NCI-H510A treated with DMSO at 0.1 percent for 48 hours (cell line): ENCODE measurements at places on chromosomes 1 and 21.

- no peak for DNase-seq
Measured at GRCh38 chr1:33273961-33274371, 17.7 kb downstream of the ZNF362 start.

DNA sequence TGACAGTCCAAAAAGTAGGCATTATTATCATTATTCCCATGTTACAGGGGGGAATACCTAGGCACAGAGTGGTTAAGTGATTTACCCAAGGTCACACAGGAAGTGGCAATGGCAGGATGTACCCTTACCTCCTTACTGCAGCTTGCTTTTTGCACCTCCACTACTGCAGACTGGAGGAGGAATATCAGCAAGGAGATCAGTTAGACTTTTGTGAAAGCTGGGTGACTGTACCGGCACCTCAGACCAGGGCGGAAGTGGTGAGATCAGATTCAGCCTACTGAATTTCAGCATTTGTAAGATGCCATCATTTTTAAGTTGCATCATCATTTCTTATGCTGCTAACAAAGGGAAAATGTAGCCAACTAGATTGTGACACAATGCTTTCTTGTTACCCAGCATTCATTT lies 4.5 kb downstream of the ADARB1 start:
- no peak for DNase-seq

GRCh38 chr1:157162345-157162744 lies 24.1 kb upstream of the ETV3 start:
- DNase-seq, result no peak

DNA sequence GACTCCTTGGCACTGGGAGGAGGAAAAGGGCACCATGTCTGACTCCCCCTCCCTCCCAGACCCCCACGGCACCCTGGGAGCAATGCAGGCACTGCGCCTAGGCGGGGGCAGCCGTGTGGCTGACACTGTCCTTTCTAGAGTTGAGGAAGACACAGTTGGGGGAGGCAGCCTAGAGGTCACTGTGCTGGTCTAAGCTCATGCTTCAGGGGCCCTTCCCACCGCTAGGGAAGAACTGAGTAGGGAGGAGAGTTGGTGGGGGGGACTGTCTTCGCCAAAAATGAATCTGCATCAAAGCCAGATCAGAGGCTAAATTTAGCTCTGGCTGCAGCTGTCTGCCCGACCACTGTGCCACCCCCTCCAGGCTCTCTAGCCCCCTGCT lies 3.4 kb downstream of the SEMA6C start:
- DNase-seq, result no peak

- DNase-seq, result no peak
Measured at GRCh38 chr1:19452221-19452663, 33.1 kb downstream of the CAPZB start.

- DNase-seq, result no peak
Measured at GRCh38 chr1:175380521-175381300, 188.1 kb upstream of the KIAA0040 start.

DNA sequence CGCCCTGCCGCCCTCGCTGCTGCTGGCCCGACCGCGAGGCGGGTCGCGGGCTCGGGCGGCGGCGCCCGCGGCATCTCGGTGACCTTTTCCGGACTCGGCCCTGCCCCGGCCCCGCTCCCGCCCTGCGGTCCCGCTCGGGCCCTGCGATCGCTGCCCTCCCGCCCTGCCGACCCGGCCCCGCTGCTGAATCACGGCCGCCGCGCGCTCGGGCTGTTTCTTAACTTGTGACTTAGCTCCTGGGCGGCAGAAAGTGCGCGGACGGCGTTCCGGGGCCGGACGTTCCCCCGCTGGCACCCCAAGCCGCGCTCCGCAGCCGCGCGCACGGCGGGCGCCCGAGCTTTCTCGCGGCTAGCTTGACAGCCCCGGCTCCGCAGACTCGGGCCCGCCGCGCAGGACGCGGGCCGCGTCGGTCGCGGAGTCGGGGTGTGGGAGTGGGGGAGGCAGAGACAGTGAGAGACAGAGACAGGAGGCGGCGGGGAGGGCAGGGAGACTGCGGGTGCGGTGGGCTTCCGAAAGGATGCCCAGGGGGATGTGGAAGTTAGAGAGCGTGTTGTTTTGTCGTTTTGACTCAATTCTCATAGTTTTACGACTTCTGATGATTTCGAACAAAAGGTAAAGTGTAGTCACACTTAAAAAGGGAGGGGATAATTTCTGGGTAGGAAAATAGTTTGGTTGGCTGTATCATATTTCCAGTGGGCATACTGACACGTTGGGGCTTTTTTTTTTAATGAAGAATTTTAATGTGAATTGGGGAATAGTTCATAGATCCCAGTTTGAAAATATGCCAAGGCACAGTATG lies 49.8 kb downstream of the PRDM2 start:
- DNase-seq, result peak; percentile 78

DNA sequence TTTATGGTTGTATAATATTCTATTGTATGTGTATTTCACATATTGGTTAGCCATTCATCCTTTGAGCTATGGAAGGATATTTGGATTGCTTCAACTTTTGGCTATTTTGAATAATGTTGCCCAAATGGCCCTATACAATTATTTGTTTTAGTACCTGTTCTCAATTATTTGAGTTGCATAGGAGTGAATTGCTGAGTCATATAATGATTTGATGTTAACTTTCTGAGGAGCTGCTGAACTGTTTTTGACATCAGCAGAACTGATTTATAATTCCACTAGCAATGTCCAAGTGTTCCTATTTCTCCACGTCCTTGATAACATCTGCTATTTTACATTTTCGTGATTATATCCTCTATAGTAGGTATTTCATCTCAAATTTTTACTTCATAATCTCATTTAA lies 839.9 kb downstream of the KCNT2 start:
- DNase-seq, result no peak

DNA sequence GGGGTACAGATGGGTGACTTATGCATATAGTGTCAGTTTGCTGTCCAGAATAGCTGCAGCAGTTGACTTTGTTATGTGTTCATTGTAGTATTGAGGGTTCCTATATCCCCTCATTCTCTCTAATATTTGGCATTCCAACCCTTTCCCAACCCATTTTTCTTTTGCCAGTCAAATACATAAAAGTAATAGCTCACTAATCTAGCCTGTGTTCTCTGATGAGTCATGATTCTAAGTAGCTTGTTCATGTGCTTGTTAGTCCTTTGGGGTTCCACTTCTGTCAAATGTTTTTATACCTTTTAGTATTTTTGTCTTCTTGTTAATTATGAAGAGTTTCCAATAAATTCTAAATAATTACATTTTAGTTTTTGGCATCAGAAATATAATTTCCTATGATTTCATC lies 99.2 kb upstream of the MROH9 start:
- no peak for DNase-seq

GRCh38 chr1:203539831-203540546 lies 46.0 kb downstream of the OPTC start:
- peak; percentile 3 for DNase-seq

GRCh38 chr1:4711416-4712275 lies 57.2 kb downstream of the AJAP1 start:
- no peak for DNase-seq

- DNase-seq, result no peak
Measured at GRCh38 chr1:54984131-54984842, 3.9 kb downstream of the TMEM61 start.

DNA sequence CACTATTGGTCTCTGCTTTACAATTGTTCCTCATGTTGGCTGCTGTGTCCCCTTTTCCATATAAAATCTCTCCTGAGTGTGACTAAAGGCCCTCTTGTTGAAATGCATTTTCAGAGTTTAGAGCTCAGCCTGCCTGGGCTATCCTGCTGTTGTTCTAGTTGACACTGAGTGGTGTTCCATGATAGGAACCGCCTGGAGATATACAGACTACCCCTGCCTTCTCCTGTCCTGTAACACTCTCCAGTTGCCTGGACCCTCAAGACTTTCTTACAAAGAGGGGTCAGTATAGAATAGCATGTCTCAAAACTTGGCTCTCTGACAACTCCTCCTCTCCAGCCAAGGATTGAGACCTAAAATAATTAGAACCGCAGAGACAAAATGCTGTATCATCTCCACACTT lies 152.0 kb upstream of the POU3F1 start:
- no peak for DNase-seq
